NCI-H226 (cell line): ENCODE measurements at places on chromosomes 3 and 15.

- no peak for DNase-seq
These were observed 20.7 kb downstream of the HGD start for GRCh38 chr3:120661106-120661905.

DNA sequence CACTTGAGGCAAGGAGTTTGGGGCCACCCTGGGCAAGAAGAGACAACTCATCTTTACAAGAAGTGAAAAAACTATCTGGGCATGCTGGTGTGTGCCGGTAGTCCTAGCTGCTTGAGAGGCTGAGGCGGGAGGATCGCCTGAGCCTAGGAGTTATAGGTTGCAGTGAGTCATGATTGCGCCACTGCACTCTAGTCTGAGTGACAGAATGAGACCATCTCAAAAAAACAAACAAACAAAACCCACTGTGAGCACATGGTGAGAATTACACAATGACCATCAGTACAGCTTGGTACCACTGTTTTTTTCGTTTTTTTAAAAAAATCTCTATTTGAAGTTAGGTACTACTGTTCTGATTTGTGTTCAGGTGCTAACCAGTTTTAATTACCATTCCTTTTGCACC, 13.6 kb downstream of the VPS39 start:
- peak; percentile 2 for DNase-seq

GRCh38 chr3:174253196-174253823, 605.8 kb upstream of the NAALADL2 start:
- no peak for DNase-seq

DNA sequence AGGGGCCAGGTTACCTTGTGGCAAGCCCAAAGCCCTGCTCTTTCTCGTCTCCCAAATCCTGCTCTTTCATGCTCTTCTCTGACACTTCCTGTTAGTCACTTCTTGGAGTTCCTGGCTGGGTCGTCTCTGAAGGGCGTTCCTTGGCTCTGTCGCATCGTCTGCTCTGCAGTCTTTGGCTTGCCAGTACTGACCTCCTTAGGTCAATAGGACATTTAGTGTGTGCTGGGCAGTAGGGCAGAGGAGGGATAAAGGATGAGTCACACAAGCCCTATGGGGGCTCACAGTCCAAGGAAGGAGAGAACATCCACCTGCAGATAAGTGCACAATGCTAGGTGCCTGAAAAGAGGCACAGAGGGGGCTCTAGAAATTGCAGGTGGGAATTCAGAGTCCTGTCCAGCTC, 87.5 kb downstream of the FAM43A start:
- DNase-seq = no peak

DNA sequence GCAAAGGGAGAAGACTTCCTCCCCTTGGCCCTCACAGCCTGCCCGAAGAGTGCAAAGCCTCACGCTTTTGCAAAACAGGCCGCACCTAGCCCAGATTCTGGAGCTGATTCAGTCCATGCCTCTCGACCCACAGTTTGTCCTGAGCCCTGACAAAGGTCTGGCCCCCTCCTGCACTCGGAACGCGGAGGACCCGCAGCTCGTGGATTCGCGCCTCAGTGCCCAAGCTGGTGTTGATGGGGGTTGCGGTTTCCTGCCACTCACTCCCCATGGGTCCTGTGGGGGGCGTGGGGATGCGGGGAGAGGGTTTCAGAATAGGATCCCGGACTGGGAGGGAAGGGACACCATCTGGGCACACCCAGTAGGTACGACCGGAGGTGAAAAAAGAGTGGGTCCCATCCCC, 594 bp upstream of the CRABP1 start:
- no peak for DNase-seq

DNA sequence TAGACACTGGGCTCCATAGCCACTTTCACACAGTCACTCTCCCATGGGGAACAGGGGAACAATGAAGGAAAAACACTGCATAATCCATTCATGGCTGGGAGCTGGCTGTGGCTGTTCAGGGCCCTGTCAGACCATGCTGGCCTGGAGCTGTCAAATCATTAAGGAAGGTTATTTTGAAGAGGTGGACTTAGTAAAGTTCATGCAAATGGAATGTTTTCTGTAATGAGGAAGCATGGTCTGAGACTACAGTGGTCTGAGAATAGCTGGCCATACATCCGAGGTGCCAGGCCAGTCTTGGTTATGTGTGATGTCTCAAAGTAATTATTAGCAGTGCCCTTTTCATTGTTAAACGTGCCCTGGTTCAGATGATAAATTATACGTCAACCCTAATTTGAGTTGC, 117.1 kb upstream of the MRPS22 start:
- DNase-seq = no peak

- no peak for DNase-seq
These were observed 92.5 kb downstream of the LARS2 start for GRCh38 chr3:45480871-45481270.

DNA sequence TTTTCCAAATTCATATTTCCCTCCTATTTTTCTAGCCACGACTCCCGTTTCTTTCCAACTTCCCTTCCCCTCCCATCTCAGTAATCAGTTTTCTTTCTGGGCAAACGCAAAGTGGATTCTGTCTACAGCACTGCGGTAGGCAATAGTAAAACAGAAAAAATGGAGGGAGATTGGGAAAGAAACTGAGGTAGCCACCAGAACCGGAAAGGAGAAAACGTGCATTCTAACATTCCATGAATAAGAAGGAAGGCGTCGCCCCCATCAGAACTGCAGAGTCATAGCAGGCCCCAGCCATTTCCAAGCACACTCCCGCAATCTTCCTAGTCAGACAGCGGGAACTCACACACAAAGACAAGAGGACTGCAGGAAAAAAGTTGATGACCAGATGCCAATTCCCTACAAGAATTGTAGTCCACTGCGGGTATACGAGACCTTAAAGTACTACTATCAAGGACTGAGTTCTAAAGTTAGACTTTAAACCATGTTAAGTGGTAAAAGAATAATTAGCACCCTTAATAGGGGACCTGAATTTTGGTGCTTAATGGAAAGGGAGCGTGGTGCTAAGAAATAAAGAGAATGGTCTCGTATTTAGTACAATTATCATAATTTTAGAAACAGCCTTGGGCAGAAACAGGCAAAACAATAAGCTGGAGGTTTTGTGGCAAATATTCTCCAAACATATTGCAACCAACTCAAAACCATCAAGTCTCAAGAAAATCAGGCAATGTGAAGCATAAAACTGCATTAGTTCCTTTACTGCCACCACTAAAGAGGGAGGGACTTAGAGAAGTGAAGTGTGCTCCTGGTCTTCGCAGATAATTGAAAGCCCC, 1.4 kb downstream of the PFN2 start:
- peak; percentile 77 for DNase-seq

DNA sequence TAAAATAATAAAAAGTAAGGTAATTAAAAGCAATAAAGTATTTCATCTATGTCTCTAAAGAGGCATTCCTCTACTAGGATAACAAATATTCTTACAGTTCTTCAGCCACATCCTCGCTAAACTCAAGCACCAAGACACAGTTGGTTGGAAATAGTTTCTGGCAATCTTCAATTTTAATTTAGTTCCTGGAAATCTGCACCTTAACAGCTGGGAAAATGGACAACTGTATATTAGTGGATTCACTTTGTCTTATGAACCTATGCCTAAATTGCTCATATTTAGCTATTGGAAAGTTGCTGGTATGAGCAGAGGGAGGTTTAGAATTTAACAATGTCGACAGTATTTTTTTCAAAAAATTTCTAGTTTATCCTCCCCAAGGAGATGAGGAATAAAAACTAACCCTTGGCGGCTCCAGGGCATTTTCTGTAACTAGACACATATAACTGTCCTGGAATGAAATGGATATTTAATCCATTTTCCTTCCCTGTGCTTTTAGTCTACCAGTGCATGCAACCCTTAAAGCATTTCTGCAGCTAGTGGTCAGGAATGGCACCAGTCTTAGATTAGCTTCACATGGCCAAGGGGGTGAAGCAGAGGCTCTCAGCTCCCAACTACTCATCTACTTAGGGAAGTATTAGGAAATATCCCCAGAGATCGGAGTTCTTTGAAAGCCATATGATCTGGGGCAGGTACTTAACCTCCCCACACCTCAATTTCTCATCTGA, 290.0 kb upstream of the THBS1 start:
- DNase-seq = no peak
